ENCODE measurements at places on chromosomes 6 and 20. TPM values are rescaled to one million over a fixed set of nuclear protein-coding genes. Genes with fewer than 3 reads are reported as not detected.

Gene MOG
- total RNA-seq, result not detected

Gene FAM217A
- not detected for total RNA-seq

Gene C20orf204
- total RNA-seq, result 2.7 TPM

Gene PSORS1C2
- not detected for total RNA-seq

Gene KCNK15
- not detected for total RNA-seq

Gene SIRPB2
- not detected for total RNA-seq

Gene CALHM4
- not detected for total RNA-seq

Gene PPP1R3G
- 0.22 TPM for total RNA-seq

Gene MUC21
- total RNA-seq, result not detected

Gene MYCT1
- total RNA-seq, result not detected

Gene TSPO2
- not detected for total RNA-seq

Gene KIF13A
- 0.20 TPM for total RNA-seq

Gene NUP153
- 66.7 TPM for total RNA-seq

Gene ADISSP
- 24.4 TPM for total RNA-seq

Gene CFAP206
- not detected for total RNA-seq

Gene SSTR4
- total RNA-seq, result not detected

Gene C6orf118
- total RNA-seq, result not detected

Gene DEFB127
- total RNA-seq, result not detected

Gene GPR6
- total RNA-seq, result not detected

Gene HMGCLL1
- not detected for total RNA-seq

Gene ELOVL2
- total RNA-seq, result not detected

Gene MLN
- not detected for total RNA-seq

Gene CLPSL2
- not detected for total RNA-seq

Measured in activated naive CD4-positive, alpha-beta T cell treated with anti-CD3 and anti-CD28 coated beads, Interleukin-2, amount 10 ng/mL, durations not matched to agents 5 hours and 36 hours (primary cell).